ENCODE measurements at places on chromosomes 7 and 10. TPM values are rescaled to one million over a fixed set of nuclear protein-coding genes. Genes with fewer than 3 reads are reported as not detected.

Gene ZNF746
- total RNA-seq, result 33.9 TPM

Gene EMX2
- 0.44 TPM for total RNA-seq

DNA sequence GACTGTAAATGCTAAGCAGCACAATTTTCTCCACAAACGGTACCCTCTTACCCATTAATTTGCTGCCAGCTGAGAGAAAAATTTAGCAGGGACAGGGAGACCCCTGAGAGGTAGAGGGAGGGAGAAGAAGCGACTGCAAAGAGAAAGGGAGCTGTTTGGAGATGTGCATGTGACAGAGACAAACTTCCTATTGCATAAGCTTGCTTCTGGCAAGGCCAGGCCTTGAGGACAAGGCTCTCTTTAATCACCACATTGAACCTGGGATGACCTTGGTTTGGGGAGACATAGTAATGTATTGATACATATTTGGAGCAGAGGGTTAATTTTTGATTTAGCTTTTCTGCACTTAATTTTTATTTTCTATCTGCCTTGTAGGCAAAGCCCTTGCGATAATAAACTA lies 31.1 kb upstream of the HIBADH start:
- no peak overlapping the region for H3K27ac ChIP-seq
- no peaks in the 10 kb centered on the region for H3K4me1 ChIP-seq
- peak; percentile 9 for DNase-seq
- no peaks in the 10 kb centered on the region for H3K27me3 ChIP-seq

GRCh38 chr10:100502926-100503494 lies 16.7 kb downstream of the SEC31B start:
- no peaks in the 10 kb centered on the region for H3K4me1 ChIP-seq
- H3K4me3 ChIP-seq, result no peak overlapping the region
- H3K27ac ChIP-seq, result no peak overlapping the region
- no peaks in the 10 kb centered on the region for H3K27me3 ChIP-seq

- H3K4me1 ChIP-seq, result no peaks in the 10 kb centered on the region
- H3K27ac ChIP-seq, result no peak overlapping the region
- H3K36me3 ChIP-seq, result no peaks in the 10 kb centered on the region
- no peaks in the 10 kb centered on the region for H3K27me3 ChIP-seq
These were observed 35.4 kb downstream of the CROT start for GRCh38 chr7:87380905-87381304.

- no peak overlapping the region for H3K4me3 ChIP-seq
- H3K27ac ChIP-seq, result no peak overlapping the region
- DNase-seq, result no peak
These were observed 72.1 kb downstream of the GRB10 start for GRCh38 chr7:50710441-50711154.

Gene VWDE
- 0.66 TPM for total RNA-seq

Gene INMT
- 21.3 TPM for total RNA-seq

DNA sequence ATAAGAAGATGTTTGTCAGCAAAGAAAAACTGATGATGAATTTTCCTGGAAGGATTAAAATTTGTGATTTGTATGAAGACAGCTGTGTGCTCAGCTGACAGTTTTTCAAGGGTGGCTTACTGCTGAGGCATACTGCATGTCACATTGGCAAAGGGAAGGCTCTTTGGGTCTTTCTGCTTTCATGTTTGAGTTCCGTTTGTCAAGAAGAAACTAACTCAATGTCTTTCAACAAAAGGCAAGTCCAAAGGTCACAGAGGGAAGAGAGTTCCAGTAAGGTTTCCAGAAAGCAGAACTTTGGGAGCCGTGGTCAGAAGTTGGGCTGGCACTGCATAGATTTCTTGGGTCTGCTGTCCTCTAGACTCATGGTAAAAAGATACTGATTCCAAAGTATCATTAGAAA lies 16.9 kb downstream of the DYDC2 start:
- H3K36me3 ChIP-seq, result no peaks in the 10 kb centered on the region
- H3K27me3 ChIP-seq, result no peaks in the 10 kb centered on the region
- no peak for DNase-seq
- no peak overlapping the region for H3K27ac ChIP-seq
- no peaks in the 10 kb centered on the region for H3K4me1 ChIP-seq

Gene ZP3
- total RNA-seq, result 19.4 TPM

GRCh38 chr10:115118346-115118745 lies 25.2 kb downstream of the ATRNL1 start:
- H3K27me3 ChIP-seq, result peaks cover 8% of the 10 kb centered on the region
- H3K4me1 ChIP-seq, result no peaks in the 10 kb centered on the region
- no peak overlapping the region for H3K4me3 ChIP-seq
- no peaks in the 10 kb centered on the region for H3K36me3 ChIP-seq

DNA sequence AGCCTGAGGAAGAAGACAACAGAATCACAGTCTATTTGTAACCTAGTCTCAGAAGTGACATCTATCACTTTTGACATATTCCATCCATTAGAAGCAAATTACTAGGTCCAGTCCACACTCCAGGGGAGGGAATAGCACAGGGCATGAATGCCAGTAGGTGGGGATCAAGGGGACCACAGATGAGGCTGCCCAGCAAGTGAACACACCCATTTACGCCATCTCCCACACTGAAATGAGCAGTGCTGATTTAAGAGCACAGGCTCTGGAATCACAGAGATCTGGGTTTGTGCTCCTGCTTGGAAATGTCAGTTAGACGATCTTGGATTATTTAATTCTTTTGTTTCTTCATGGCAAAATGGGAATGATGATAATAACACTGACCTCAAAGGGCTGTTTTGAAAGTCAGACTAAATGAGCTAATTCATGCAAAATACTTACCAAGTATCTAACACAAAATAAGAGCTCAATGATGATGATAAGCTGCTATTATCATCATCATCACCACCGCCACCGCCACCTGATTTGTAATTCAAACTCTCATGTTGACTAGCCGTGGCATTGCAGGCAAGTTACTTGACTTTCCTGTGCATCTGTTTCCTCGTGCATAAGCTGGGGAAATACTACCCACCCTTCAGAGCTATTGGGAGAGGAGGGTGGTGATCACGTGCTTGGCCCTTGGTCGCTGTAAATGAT lies 138.9 kb upstream of the KLF14 start:
- peaks cover 9% of the 10 kb centered on the region for H3K36me3 ChIP-seq
- H3K4me1 ChIP-seq, result peaks cover 23% of the 10 kb centered on the region
- no peaks in the 10 kb centered on the region for H3K27me3 ChIP-seq
- H3K4me3 ChIP-seq, result no peak overlapping the region
- H3K27ac ChIP-seq, result no peak overlapping the region

Gene LIPN
- total RNA-seq, result not detected

- no peak for DNase-seq
- no peaks in the 10 kb centered on the region for H3K4me1 ChIP-seq
- no peaks in the 10 kb centered on the region for H3K27me3 ChIP-seq
These were observed 29.8 kb upstream of the ING3 start for GRCh38 chr7:120920591-120921274.

- no peak overlapping the region for H3K4me3 ChIP-seq
- no peaks in the 10 kb centered on the region for H3K36me3 ChIP-seq
- DNase-seq, result no peak
- H3K27ac ChIP-seq, result no peak overlapping the region
- H3K27me3 ChIP-seq, result no peaks in the 10 kb centered on the region
These were observed 340.3 kb downstream of the CXCL12 start for GRCh38 chr10:44044549-44044948.

DNA sequence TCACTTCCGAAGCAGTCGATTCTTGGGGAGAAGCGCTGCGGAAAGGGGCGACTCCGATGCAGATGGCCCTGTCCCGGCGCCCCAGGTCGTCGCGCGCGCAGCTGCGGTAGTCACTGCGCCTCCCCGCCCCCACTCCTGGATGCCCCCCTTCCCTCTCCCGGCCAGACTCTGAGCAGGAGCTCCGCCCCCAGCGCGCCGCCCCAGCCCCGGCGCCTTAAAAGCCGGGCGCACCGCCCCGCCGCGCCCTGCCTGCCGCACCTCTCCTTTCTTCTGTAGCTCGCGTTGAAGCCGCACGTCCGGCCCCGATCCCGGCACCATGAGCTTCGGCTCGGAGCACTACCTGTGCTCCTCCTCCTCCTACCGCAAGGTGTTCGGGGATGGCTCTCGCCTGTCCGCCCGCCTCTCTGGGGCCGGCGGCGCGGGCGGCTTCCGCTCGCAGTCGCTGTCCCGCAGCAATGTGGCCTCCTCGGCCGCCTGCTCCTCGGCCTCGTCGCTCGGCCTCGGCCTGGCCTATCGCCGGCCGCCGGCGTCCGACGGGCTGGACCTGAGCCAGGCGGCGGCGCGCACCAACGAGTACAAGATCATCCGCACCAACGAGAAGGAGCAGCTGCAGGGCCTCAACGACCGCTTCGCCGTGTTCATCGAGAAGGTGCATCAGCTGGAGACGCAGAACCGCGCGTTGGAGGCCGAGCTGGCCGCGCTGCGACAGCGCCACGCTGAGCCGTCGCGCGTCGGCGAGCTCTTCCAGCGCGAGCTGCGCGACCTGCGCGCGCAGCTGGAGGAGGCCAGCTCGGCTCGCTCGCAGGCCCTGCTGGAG lies at the start of gene INA:
TSS of gene INA (plus strand) at position 243 of the 817 bp plus-strand sequence. CDS start at position 317, 74 bp downstream.
- peak within 1 kb of the TSS; percentile 18 for H3K4me3 ChIP-seq
- H3K4me1 ChIP-seq, result peaks cover 16% of the 10 kb centered on the region
- H3K27ac ChIP-seq, result no peak within 1 kb of the TSS
- peaks cover 68% of the 10 kb centered on the region for H3K27me3 ChIP-seq
- H3K36me3 ChIP-seq, result no peaks in the 10 kb centered on the region

DNA sequence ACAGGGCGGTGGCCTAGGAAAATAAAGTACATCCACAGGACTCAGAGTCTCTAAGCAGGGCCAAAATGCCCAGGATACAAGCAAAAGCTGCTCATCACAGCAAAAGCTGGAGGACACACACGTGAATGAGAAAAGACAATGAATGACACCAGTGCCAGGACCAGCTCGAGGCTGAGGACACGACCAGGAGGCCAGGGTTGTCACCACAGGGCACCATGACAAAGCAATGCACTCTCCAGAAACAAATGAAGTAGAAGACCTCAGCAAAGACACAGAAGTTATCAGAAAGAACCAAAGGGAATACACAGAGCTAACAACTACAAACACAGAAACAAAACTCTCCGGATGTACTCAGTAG lies 92.1 kb downstream of the FOXL3 start:
- H3K27ac ChIP-seq, result no peak overlapping the region
- H3K4me1 ChIP-seq, result peaks cover 21% of the 10 kb centered on the region
- no peak overlapping the region for H3K4me3 ChIP-seq
- H3K27me3 ChIP-seq, result no peaks in the 10 kb centered on the region

Gene KCNH2
- 1.5 TPM for total RNA-seq

Gene TUBAL3
- not detected for total RNA-seq

- H3K36me3 ChIP-seq, result no peaks in the 10 kb centered on the region
- H3K27me3 ChIP-seq, result peaks cover 13% of the 10 kb centered on the region
- H3K27ac ChIP-seq, result no peak overlapping the region
- H3K4me1 ChIP-seq, result no peaks in the 10 kb centered on the region
These were observed 40.0 kb downstream of the HIF1AN start for GRCh38 chr10:100575585-100576281.

GRCh38 chr7:147852833-147853232 lies 737.7 kb upstream of the C7orf33 start:
- H3K4me3 ChIP-seq, result no peak overlapping the region
- H3K4me1 ChIP-seq, result no peaks in the 10 kb centered on the region
- no peak for DNase-seq
